ENCODE measurements at places on chromosomes 12 and 14.
A peak's percentile ranks its signal among the peaks of the same experiment; 100 is the strongest.

GRCh38 chr14:68470361-68470760 is 322.5 kb downstream of the ZFP36L1 start:
- DNase-seq: no peak

DNA sequence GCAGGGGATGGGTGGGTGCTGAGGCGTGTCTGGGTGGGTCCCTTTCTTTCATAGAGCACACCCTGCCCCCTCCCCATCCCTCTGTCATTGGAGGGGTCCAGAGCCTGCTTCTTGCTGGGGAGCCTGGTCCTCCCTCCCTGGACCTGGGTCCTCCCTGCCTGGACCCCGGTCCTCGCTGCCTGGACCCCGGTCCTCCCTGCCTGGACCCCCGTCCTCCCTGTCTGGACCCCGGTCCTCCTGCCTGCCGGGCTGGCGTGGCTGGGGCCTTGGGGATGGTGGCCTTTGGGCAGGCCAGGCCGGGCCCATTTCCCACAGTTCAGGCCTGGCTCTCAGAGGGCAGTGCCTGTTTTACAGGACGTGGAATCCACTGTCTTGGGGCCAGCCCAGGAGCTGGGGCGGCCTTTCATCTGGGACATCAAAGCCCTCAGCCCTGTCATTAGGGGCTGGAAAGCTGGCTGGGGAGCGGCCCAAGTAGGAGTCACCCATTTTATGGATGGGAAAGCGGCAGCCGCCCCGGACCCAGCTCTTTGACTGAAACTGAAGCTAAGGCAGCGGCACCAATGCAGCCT is 44.6 kb downstream of the KIF26A start:
- DNase-seq: no peak

- DNase-seq: no peak
These were observed 96.7 kb downstream of the NUBPL start for GRCh38 chr14:31657917-31658316.

GRCh38 chr12:16325426-16325825 is 22.0 kb upstream of the MGST1 start:
- no peak for DNase-seq

- no peak for DNase-seq
These were observed 176.3 kb upstream of the DIO2 start for GRCh38 chr14:80387563-80387981.

DNA sequence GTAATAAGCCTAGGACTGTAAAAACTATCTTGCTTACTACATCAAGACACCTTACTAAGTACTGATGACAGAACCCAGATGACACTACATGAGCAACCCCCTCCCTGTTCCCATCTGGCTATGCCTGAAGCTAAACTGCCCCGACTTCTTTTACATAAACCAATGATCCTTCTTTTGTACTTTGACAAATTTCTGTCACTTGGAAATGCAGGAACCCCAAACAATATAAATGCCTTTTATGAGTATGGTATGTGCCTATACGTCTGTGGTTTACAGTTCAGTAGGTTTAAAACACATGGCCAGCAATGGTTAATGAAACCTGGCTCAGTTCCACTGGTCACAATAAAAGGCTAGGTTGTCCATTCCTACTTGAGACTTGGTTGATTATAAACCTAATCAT is 6.1 kb downstream of the SYCP3 start:
- no peak for DNase-seq

- no peak for DNase-seq
These were observed 75.9 kb upstream of the FBRSL1 start for GRCh38 chr12:132413931-132414588.

DNA sequence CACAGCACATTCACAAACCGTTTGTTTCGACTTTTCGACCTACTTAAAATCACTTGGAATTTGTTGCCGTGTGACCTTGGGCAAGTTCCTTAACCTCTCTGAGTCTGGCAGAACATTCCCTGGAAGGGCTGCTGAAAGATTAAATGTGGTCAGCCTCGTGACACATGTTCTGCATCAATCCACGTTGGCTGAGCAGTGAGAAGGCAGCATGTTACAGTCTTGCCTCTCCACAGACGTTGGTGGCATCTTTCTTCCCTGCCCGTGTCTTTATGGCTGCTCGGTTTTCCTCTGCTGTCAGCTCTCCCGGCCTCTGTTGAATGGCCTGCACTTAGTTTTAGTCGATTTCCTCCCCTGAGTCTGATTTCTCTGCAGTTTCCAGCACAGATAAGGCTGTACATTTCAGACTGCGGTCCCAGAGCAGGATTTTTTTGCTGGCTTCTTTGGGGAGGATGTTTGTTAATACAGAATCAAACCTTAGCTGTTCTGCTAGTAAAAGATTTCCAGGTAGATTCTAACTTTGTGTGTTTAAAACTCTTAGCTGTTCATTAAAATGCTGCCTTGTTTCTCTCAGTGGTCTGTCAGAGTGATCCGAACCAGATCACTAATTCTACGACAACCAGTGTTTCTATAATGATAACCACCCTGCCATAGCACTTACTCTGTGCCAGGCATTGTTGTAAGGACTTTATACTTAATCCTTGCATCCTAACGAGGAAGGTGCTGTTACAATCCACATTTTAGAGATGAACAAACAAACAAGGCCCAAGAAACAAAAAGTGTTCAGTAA is 217.1 kb downstream of the CHST11 start:
- no peak for DNase-seq

DNA sequence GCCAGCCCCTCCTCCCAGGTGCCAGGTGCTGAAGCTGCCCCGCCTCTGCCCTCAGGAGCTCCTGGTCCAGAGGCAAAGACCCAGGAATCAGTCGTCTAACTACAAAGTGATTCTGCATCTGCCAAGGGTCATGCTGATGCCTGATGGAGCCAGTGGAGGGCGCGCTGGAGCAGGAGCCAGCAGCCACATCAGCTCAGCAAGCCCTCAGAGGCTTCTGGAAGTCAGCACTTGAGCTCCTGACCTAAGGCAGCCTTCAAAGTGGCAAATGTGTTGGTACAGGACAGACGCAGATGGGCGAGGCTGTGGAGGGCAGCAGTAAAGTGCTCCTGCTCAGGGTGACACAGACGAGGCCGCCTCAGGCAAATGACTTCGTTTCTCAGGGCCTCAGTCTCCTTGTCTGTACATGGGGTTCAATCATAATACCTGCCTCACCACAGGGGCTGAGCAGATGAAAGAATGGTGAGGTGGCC is 10.9 kb downstream of the C12orf43 start:
- peak; percentile 45 for DNase-seq

- DNase-seq: no peak
These were observed 79.9 kb downstream of the NEDD1 start for GRCh38 chr12:96986883-96987523.

- DNase-seq: no peak
These were observed 12.9 kb downstream of the C14orf93 start for GRCh38 chr14:22996768-22997654.

- peak; percentile 81 for DNase-seq
These were observed 7.3 kb upstream of the IFI27L2 start for GRCh38 chr14:94136575-94137331.

DNA sequence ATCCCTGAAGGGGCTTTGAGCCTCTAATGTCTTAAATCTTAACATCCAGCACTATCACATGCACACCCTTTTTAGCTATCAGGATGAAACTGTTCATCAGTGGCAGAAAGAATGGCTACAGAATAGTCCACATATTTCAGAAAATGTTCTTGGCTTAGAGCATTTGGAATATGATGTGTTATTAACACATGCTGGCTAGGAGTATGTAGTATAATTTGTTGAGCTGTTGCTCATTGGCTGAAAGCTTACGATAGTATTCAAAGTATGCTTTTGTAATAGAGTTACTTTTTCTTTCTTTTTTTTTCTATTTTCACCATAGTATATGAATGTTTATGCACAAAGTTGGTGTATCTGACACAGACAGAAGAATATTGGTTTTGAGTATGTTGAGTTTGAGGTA is 55.1 kb downstream of the MNAT1 start:
- no peak for DNase-seq

- no peak for DNase-seq
These were observed 2.7 kb downstream of the JDP2 start for GRCh38 chr14:75430526-75430925.

GRCh38 chr12:18352312-18352711 is 91.0 kb downstream of the PIK3C2G start:
- DNase-seq: no peak

DNA sequence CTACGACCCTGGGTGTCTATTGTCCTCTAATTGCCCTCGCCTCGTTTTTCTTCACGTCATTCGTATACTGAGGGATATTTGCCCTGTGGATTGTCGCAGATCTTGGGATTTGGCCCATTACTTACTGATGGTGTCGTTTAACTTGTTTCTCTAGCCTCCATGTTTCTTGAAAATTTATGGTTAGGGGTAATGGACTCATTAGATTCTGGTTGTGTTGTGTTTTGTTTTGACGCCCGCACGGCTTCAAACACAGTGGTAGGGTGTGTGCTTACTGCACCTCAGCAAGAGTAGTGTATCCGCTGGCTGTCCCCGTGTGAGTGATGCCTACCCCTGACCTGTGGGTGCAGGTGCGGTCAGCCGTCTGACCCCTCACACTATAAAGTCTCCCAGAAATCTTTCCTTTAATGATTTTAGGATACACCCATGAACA is 874 bp upstream of the RNU6-8 start:
- DNase-seq: no peak

- no peak for DNase-seq
These were observed 19.3 kb upstream of the CDKN3 start for GRCh38 chr14:54377501-54377900.
